IMR-90 (cell line): ENCODE measurements at places on chromosomes 2 and 18. TPM values are rescaled to one million over a fixed set of nuclear protein-coding genes. Genes with fewer than 3 reads are reported as not detected.

GRCh38 chr2:13252615-13253014 is 535.9 kb downstream of the TRIB2 start:
- H3K27ac ChIP-seq, result no peak overlapping the region
- no peaks in the 10 kb centered on the region for H3K36me3 ChIP-seq
- H3K4me1 ChIP-seq, result no peaks in the 10 kb centered on the region
- no peak for DNase-seq
- no peaks in the 10 kb centered on the region for H3K27me3 ChIP-seq

DNA sequence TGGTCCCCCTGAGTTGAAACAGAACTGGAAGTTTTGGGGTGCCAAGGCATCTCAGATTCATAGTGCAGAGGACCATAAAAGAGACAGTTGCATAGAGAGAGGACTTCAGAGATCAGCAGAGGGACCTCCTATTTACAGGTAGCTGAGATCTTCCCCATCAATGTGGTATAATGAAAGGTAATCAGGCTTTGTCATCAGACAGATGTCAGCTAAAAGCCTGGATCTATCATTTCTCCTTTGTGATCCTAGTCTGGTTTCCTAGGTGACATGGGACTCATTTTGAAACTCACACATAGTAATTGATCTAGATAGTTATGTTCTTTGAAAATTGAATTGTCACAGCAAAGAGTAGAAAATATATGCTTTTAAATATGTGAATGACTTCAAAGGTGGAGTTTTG is 443.5 kb upstream of the MAP2 start:
- no peak for DNase-seq
- H3K36me3 ChIP-seq, result no peaks in the 10 kb centered on the region
- no peaks in the 10 kb centered on the region for H3K4me1 ChIP-seq
- H3K4me3 ChIP-seq, result no peak overlapping the region
- H3K27ac ChIP-seq, result no peak overlapping the region

DNA sequence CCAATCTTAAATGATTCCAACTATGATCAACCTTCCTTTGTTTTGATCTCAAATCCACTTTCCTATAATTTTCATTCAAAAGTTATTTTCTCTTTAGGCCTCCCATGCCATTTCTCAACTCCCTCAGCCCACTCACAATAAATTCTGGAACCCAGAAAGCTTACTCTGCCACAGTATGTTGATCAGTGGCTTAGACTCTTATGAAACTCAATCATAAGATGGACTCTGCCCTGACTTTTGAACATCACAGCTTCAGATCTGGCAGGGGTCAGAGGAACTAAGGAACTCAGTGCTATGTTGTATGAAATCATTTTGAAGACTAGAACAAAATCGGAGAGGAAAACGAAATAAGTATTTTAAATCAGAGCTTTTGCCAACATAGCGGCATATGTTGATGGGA is 59.8 kb upstream of the LGALSL start:
- no peaks in the 10 kb centered on the region for H3K4me1 ChIP-seq
- H3K27ac ChIP-seq, result no peak overlapping the region
- H3K4me3 ChIP-seq, result no peak overlapping the region
- no peak for DNase-seq

DNA sequence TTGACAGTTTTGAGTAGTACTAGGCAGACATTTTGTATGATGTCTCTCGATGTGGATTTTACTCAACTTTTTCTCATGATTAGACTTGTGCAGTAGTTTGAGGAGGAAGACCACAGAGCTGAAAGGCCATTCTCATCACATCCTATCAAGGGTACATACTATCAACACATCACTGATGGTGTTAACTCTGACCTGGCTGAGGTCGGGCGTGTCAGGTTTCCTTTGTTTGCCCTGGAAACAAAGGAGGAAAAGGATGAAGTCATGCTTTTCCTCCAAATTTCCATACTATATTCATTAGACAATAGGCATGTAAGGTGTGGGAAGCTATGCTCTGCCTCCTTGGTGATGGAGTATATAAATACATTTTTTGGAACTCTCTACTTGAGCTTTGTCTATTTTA is 211.1 kb downstream of the DSEL start:
- no peak for DNase-seq
- no peaks in the 10 kb centered on the region for H3K27me3 ChIP-seq
- no peaks in the 10 kb centered on the region for H3K36me3 ChIP-seq
- H3K4me1 ChIP-seq, result peaks cover 4% of the 10 kb centered on the region
- H3K4me3 ChIP-seq, result no peak overlapping the region

GRCh38 chr18:8290435-8290834 is 318.8 kb upstream of the RAB12 start:
- no peak overlapping the region for H3K4me3 ChIP-seq
- no peaks in the 10 kb centered on the region for H3K27me3 ChIP-seq
- H3K36me3 ChIP-seq, result no peaks in the 10 kb centered on the region
- no peak for DNase-seq
- no peak overlapping the region for H3K27ac ChIP-seq

DNA sequence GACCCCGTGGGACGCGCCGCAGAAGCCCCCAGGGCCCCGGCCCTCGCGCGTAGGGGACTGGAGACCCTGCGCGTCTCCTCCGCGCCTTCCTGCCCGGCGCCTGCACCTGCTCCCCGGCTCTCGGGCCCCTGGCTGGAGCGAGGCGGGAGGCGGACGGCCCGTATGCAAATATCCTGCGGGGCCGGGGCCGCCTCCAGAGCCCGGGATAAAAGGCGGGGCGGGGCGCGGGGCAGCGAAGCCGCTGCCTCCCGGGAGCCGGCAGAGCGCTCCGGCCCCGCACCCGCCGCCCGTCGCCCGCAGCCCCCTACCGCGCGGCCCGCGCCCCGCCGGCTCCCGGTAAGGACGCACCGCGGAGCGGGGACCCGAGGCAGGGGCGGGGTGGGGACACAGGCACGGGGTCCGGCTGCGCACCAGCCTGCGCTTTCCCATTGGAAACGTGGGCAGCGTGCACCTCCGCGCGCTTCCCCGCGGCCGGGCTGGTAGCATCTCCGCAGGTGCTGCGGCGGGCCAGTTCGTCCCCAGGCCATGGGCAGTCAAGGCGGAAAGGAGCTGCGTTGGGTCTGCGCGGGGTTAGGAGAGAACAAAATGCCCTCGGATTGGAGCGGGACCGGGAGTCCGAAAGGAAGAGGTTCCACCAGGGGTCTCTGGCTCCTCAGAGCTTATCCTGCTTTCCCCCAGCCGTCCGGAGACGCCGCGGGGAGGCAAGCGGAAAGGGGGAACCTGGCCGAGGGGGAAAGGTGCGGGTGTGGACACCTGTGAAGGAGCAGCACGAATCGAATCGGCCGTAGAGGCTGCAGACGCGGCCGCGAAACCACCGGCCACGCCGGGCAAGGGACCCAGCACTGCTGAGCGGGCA is at the start of gene ATP6V1C2:
Gene ATP6V1C2 (plus strand): TSS at position 235 of the 856 bp plus-strand sequence. CDS start 1,220 bp downstream, outside the sequence.
- no peaks in the 10 kb centered on the region for H3K36me3 ChIP-seq
- H3K27me3 ChIP-seq, result peaks cover 64% of the 10 kb centered on the region

GRCh38 chr18:33817096-33817495 is 239.1 kb downstream of the ASXL3 start:
- no peak overlapping the region for H3K27ac ChIP-seq
- H3K4me1 ChIP-seq, result no peaks in the 10 kb centered on the region; the same call in 1 of the 2 replicates
- no peaks in the 10 kb centered on the region for H3K27me3 ChIP-seq
- H3K36me3 ChIP-seq, result no peaks in the 10 kb centered on the region
- no peak overlapping the region for H3K4me3 ChIP-seq
- peak; percentile 78 for DNase-seq

DNA sequence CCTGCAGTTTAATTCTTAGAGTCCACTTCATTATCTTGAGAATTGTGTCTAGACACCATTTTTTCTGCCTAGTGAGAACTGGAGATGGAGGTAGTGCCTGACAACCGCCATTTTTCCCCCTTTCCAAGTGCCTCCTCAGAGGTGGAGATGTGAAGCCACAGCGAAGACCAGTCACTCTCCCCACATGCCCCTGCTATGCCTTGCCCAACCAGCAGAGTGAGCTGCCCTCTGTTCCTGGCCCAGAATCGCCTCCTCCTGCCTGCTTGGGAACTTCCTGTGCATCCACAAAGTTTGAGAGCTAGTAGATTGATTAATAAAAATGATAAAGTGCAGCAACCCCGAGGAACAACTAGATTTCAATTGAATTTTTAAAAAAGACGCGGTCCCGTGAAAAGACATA is 123.3 kb downstream of the CLIP4 start:
- H3K27me3 ChIP-seq, result peaks cover 54% of the 10 kb centered on the region
- no peak overlapping the region for H3K4me3 ChIP-seq
- no peaks in the 10 kb centered on the region for H3K36me3 ChIP-seq
- H3K27ac ChIP-seq, result no peak overlapping the region
- H3K4me1 ChIP-seq, result 0 out of 2 replicates have a peak, but pooled peaks cover 3% of the 10 kb centered on the region
- peak; percentile 17 for DNase-seq

DNA sequence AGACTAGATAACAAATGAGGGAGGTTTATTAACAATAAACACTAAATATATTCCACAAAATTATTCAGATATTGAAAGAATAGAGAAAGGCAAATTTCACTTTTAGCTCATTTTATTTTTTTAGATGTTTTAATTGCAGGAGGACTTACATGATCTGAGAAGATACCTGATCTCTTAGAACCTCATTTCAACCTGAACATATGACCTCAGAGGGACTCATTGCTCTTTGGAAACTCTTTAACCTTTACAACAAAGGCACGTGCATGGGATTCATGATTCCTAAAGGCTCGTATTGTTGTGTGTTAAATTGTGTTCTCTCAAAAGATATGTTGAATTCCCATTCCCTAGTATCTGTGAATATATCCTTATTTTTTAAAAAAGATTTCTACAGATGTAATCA is 35.7 kb upstream of the ITGA4 start:
- H3K27ac ChIP-seq, result no peak overlapping the region
- H3K4me3 ChIP-seq, result no peak overlapping the region
- no peaks in the 10 kb centered on the region for H3K27me3 ChIP-seq
- no peaks in the 10 kb centered on the region for H3K36me3 ChIP-seq
- H3K4me1 ChIP-seq, result no peaks in the 10 kb centered on the region
- no peak for DNase-seq

GRCh38 chr2:73244580-73244979 is 10.5 kb downstream of the CCT7 start:
- peaks cover 54% of the 10 kb centered on the region for H3K36me3 ChIP-seq
- no peak for DNase-seq
- no peaks in the 10 kb centered on the region for H3K27me3 ChIP-seq
- H3K4me3 ChIP-seq, result no peak overlapping the region
- H3K4me1 ChIP-seq, result peaks cover 3% of the 10 kb centered on the region; the same call in 1 of the 2 replicates

DNA sequence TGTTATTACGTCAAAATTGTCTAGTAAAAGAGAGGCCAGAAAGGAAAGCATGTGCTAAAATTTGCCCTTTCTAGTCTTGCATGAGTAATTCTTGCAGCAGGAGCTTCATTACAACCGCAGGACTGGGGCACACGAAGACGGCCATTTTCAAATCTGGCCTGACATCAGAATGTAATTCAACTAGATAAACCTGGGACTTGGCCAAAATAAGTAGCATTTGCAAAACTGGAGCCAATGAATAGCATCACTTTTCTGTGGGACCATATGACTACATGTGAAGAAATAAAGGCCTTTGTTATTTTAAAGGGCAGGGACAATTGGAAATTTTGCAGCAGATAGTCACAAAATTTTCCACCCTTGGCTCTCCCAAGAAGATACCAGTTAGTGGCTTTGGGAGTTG is 3.0 kb upstream of the FZD7 start:
- H3K27me3 ChIP-seq, result no peaks in the 10 kb centered on the region
- H3K4me3 ChIP-seq, result no peak overlapping the region
- peaks cover 9% of the 10 kb centered on the region; the same call in 1 of the 2 replicates for H3K36me3 ChIP-seq
- H3K27ac ChIP-seq, result no peak overlapping the region; the same call in 1 of the 2 replicates
- peaks cover 6% of the 10 kb centered on the region for H3K4me1 ChIP-seq

DNA sequence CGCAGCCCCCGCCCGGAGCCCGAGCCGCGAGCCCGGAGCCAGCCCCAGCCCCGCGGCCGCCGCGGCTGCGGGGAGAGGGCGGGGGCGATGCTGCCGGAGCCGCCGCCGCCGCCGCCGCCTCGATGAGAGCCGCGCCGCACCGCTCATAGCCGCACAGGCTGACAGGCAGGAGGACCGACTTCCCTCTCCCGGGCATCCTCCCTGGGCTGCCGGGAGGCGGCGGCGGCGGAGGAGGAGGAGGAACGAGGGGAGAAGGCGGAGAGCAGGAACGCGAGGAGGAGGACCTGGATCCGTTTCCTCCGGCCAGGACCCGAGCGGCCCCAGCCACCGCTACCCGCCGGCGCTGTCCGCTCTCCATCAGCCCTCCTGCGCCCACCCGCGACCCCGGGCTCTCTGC is 370 bp downstream of the KLHL29 start:
- H3K4me3 ChIP-seq, result peak overlapping the region; percentile 88
- peaks cover 2% of the 10 kb centered on the region for H3K4me1 ChIP-seq
- peak; percentile 36 for DNase-seq
- H3K27ac ChIP-seq, result peak overlapping the region; percentile 64

DNA sequence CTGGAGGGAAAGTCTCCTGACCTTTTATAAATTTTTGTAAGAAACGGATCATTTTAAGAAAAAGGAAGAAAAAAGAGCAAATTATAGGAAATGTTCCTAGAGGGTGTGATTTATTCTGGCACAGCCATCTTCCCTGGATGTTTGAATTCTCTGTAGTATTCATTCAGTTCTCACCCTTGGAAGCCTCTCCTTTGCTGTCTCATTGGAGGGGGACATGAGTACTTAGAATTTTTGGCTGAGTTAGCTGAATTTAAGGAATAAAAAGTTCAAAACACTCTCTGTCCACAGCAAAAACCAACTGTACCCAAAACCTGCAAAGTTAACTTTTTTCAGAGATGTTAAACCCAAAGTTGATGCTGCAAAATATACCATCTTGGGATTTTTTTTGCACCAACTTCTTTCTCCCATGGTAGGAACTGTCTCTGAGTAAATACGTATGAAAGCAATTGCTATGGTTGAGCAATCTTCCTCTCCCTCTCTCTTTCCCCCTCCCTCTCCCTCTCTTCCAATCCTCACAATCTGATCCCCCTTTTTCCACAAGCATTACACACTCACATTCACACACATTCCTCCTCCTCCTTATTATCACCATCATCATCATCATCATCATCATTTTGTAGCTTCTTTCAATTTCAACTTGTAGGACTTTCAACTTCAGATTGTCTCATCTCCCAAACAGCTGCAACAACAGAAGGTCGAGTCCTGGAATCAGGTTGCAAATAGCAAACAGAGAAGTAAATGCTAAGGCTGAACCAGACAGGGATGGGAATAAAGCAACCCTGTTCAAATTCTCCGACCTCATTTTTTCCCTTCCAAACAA is 183.7 kb downstream of the GFPT1 start:
- H3K4me3 ChIP-seq, result no peak overlapping the region
- peaks cover 38% of the 10 kb centered on the region for H3K36me3 ChIP-seq
- no peak overlapping the region for H3K27ac ChIP-seq

DNA sequence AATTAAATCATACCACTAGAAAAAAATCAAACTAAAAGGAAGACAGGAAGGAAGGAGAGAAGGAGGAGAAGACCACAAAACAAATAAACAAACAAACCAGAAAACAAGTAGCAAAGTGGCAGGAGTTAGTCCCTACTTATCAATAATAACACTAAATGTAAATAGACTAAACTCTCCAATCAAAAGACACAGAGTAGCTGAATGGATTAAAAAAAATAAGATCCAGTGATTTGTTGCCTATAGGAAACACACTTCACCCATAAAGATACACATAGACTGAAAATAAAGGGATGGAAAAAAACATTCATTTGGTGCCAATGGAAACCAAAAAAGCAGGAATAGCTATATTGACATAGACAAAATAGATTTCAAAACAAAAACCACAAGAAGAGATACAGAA is 23.4 kb upstream of the BAZ2B start:
- no peaks in the 10 kb centered on the region for H3K36me3 ChIP-seq
- H3K4me3 ChIP-seq, result no peak overlapping the region
- DNase-seq, result no peak
- H3K4me1 ChIP-seq, result peaks cover 5% of the 10 kb centered on the region
- no peak overlapping the region for H3K27ac ChIP-seq

The BOLL gene
- total RNA-seq, result not detected in 2 replicates

- H3K4me1 ChIP-seq, result no peaks in the 10 kb centered on the region
- H3K4me3 ChIP-seq, result no peak overlapping the region
- no peak for DNase-seq
- H3K36me3 ChIP-seq, result no peaks in the 10 kb centered on the region
- no peak overlapping the region for H3K27ac ChIP-seq
Observed at GRCh38 chr2:103166456-103167324, 404.9 kb downstream of the TMEM182 start.
